ENCODE measurements at places on chromosomes 5 and 9. TPM values are rescaled to one million over a fixed set of nuclear protein-coding genes. Genes with fewer than 3 reads are reported as not detected.

DNA sequence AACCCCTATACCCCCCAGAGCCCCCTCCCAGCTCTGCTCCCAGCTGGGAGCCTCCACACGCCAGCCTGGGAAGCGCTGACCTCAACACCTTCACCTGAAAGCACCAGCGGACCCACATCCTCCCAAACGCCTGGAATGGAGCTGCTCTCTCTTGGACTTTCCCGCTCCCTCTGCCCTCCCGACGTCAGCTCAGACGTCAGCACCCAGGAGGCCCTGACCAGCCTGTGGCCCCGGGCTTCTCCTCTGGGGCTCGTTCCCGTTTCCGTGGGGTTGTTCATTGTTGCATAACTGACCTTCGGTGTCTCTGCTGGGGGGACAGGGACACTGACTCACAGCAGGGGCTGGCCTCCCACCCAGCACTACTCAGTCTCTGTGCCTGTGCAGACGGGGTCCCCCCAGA is 35.0 kb upstream of the SLC6A3 start:
- no peak overlapping the region for H3K4me3 ChIP-seq
- peaks cover 31% of the 10 kb centered on the region for H3K36me3 ChIP-seq
- H3K27ac ChIP-seq, result no peak overlapping the region
- H3K4me1 ChIP-seq, result no peaks in the 10 kb centered on the region
- peak; percentile 32 for DNase-seq

- no peaks in the 10 kb centered on the region for H3K27me3 ChIP-seq
- H3K27ac ChIP-seq, result no peak overlapping the region
- DNase-seq, result no peak
- H3K4me3 ChIP-seq, result no peak overlapping the region
- no peaks in the 10 kb centered on the region for H3K4me1 ChIP-seq
- no peaks in the 10 kb centered on the region for H3K36me3 ChIP-seq
Observed at GRCh38 chr9:95570646-95571045, 53.9 kb upstream of the PTCH1 start.

DNA sequence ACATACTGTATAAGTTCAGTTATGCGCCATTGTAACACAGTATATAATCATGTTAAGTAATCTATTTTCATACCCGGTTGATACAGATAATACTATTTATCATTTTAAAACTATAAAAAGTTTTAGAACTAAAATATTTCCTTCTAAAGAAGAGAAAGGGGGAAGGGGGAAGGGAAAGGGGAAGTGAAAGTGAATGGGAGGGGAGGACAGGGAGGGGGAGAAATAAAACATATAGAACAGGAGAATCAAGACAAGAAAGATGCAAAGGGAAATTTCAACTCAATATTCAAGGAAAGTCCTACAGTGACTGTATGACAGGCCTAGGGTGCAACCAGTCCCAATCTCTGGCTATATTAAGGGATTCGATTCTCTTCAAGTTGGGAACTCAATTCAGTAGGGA is 1278.8 kb downstream of the MAT2B start:
- no peak overlapping the region for H3K4me3 ChIP-seq
- no peak for DNase-seq
- H3K27ac ChIP-seq, result no peak overlapping the region
- no peaks in the 10 kb centered on the region for H3K4me1 ChIP-seq

DNA sequence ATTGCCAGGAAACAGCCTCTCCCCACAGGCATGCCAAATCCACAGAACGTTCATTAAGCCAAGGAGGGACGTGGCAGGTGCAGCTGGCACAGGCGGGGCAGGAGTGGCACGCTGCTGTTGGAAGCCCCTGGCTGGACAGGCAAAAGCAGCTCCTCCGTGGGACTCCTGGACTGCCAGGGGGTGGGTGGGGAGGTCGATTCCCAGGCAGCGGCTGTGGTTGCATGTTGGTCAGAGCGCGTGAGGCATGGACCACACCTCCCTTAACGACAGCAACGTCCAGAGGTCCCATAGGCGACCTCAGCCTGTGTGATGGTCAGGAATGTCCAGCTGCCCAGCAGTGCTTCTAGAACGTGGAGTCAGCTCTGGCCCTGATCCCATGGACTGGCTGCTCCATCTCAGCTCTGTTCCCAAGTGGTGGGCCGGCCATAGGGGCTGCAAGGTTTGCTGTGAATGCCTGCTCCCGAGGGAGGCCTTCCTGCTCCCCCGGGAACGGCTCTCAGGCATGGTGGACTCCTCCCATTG is 6.9 kb downstream of the SLC6A19 start:
- no peaks in the 10 kb centered on the region for H3K4me1 ChIP-seq

GRCh38 chr5:4661326-4661725 is 478.8 kb upstream of the ADAMTS16 start:
- H3K27ac ChIP-seq, result no peak overlapping the region
- H3K4me3 ChIP-seq, result no peak overlapping the region
- DNase-seq, result no peak
- H3K36me3 ChIP-seq, result no peaks in the 10 kb centered on the region

- no peak for DNase-seq
- H3K27ac ChIP-seq, result no peak overlapping the region
- no peaks in the 10 kb centered on the region for H3K4me1 ChIP-seq
- H3K4me3 ChIP-seq, result no peak overlapping the region
Observed at GRCh38 chr5:151181818-151182523, 24.4 kb upstream of the ANXA6 start.

- H3K27me3 ChIP-seq, result no peaks in the 10 kb centered on the region
- H3K27ac ChIP-seq, result no peak overlapping the region
- no peak for DNase-seq
- no peak overlapping the region for H3K4me3 ChIP-seq
- H3K4me1 ChIP-seq, result peaks cover 36% of the 10 kb centered on the region
Observed at GRCh38 chr9:114614373-114614772, 3.3 kb downstream of the TMEM268 start.

DNA sequence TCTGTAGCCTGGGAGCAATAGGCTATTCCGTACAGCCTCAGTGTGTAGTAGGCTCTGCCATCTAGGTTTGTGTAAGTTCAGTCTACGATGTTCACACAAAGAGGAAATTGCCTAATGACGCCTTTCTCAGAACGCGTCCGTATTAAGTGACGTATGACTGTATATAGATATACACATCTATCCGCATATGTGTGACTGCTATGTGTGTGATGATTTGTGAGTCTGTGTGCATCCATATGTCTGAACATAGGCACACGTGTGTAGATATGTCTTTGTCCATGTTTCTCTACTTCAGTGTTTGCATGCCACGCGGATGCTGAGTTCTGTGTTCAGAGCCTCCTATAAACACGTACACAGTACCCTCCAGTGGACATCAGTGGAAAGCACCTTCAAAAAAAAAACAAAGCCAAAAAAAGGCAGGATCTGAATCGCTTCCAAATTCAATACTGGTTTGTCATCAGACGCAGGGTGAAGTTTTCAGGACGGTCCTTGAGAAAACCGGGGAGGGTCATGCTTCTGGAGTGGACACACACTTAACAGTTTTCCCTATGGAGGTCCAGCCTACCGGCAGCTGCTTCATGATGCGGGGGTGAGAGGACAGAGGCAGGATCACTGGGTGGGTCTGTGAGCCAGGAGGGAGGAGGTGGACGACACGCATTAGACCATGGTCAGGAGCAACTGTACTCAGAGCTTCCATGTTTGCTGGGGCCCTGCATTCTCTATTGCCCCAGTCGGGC is 29.5 kb upstream of the ALDH1B1 start:
- no peak overlapping the region for H3K27ac ChIP-seq
- no peaks in the 10 kb centered on the region for H3K36me3 ChIP-seq
- DNase-seq, result no peak
- H3K4me3 ChIP-seq, result no peak overlapping the region

- no peaks in the 10 kb centered on the region for H3K4me1 ChIP-seq
- H3K27ac ChIP-seq, result no peak overlapping the region
- no peaks in the 10 kb centered on the region for H3K36me3 ChIP-seq
- H3K4me3 ChIP-seq, result no peak overlapping the region
Observed at GRCh38 chr9:134211811-134212485, 47.6 kb upstream of the RNU6ATAC start.

GRCh38 chr5:124869426-124870033 is 123.1 kb upstream of the ZNF608 start:
- H3K4me3 ChIP-seq, result no peak overlapping the region
- no peak overlapping the region for H3K27ac ChIP-seq
- no peak for DNase-seq

DNA sequence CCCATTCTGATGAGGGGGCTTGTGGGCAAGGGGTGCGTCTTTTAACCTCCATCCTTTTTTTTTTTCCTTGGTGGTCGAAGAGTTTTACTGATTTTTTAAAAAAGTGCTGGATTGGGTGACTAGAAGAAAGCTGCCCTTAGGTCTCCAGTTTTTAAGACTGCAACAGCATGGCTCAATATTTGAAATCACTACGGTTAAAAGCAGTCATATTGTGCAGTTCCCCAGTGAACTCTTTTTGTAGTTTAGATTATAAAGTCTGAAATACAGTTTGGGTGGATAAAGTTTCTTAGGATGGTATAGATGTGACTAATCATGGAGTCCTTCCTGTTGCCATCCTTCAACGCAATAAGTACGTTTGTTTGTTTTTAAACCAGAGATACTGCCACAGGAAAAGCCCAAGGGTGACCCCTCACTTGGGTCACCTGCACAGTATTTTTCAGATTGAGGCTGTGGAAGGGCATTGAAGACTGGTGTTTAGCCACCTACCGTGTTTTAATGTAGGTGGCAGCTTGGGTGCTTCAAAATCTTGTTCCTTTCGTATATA is 520 bp upstream of the DHFR start:
- peaks cover 28% of the 10 kb centered on the region for H3K4me1 ChIP-seq
- peak overlapping the region; percentile 91 for H3K4me3 ChIP-seq
- no peak for DNase-seq
- H3K36me3 ChIP-seq, result peaks cover 24% of the 10 kb centered on the region
- no peaks in the 10 kb centered on the region for H3K27me3 ChIP-seq

GRCh38 chr9:97791542-97791941 is 61.5 kb upstream of the FOXE1 start:
- DNase-seq, result no peak
- H3K4me1 ChIP-seq, result no peaks in the 10 kb centered on the region
- H3K27me3 ChIP-seq, result no peaks in the 10 kb centered on the region
- no peaks in the 10 kb centered on the region for H3K36me3 ChIP-seq
- H3K4me3 ChIP-seq, result no peak overlapping the region

- no peak overlapping the region for H3K4me3 ChIP-seq
- DNase-seq, result no peak
Observed at GRCh38 chr5:142605611-142606010, 80.3 kb downstream of the FGF1 start.

DNA sequence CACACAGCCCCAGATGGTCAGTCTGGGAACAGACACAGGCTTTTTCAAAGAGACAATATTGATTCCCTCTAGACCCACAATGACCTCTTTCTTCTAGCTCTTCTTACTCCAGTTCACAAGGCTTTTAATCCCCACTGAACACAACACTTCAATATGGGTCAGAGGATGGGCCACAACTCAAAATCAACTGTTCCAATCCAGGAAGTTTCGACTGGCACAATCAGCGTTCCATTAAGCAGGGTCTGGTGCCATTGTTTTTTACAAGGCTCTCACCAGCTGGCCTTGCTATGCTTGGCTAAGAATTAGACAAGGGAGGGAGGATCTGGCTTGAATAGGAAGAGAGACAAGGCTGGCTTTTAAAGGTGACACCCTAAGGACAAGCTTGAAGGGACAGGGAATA is 199.4 kb upstream of the SLC24A2 start:
- H3K27ac ChIP-seq, result no peak overlapping the region
- no peak overlapping the region for H3K4me3 ChIP-seq
- no peaks in the 10 kb centered on the region for H3K4me1 ChIP-seq
- H3K36me3 ChIP-seq, result no peaks in the 10 kb centered on the region
- no peak for DNase-seq

- H3K4me1 ChIP-seq, result no peaks in the 10 kb centered on the region
- no peak for DNase-seq
- no peaks in the 10 kb centered on the region for H3K36me3 ChIP-seq
- H3K4me3 ChIP-seq, result no peak overlapping the region
- H3K27me3 ChIP-seq, result no peaks in the 10 kb centered on the region
Observed at GRCh38 chr9:105439428-105439827, 8.4 kb upstream of the FSD1L start.

DNA sequence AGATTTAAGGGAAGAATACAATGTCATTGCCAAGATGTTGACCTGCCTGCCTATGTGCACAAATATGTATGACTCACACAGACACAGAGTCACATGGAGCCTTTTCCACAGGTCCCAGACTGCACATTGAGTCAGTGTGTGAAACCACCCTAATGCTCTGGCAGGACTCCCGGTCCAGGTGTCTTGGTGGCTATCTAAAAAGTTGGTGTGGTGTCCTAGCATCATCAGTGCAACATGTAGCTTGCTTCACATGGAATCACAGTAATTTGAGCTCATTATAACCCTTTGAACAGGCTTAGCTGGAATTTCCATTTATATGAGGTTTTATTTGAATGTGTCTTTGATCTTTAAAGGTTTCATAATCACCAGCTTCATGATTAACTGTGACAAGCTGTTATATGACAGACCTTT is 10.7 kb downstream of the IFNA5 start:
- no peak overlapping the region for H3K27ac ChIP-seq
- no peaks in the 10 kb centered on the region for H3K4me1 ChIP-seq
- H3K36me3 ChIP-seq, result no peaks in the 10 kb centered on the region
- H3K27me3 ChIP-seq, result no peaks in the 10 kb centered on the region
- no peak overlapping the region for H3K4me3 ChIP-seq
- no peak for DNase-seq

- H3K27ac ChIP-seq, result no peak overlapping the region
- no peaks in the 10 kb centered on the region for H3K27me3 ChIP-seq
- no peak for DNase-seq
- no peak overlapping the region for H3K4me3 ChIP-seq
Observed at GRCh38 chr5:156670615-156671014, 179.5 kb upstream of the PPP1R2B start.

- no peaks in the 10 kb centered on the region for H3K4me1 ChIP-seq
- no peaks in the 10 kb centered on the region for H3K36me3 ChIP-seq
- no peak overlapping the region for H3K4me3 ChIP-seq
- no peak for DNase-seq
Observed at GRCh38 chr5:61918611-61919010, 387.4 kb upstream of the KIF2A start.

SLIT3 gene
- not detected for total RNA-seq

GPR151 gene
- not detected for total RNA-seq

CAMK4 gene
- total RNA-seq, result 210 TPM

HTR4 gene
- total RNA-seq, result not detected

CENPH gene
- total RNA-seq, result 4.9 TPM

EIF4E1B gene
- not detected for total RNA-seq

SHISAL2B gene
- total RNA-seq, result not detected

IGFBPL1 gene
- total RNA-seq, result not detected

KCTD16 gene
- total RNA-seq, result not detected

GFI1B gene
- 2.7 TPM for total RNA-seq

CNTNAP3 gene
- not detected for total RNA-seq

SLC6A19 gene
- not detected for total RNA-seq

PTGS1 gene
- total RNA-seq, result 0.67 TPM

NR5A1 gene
- total RNA-seq, result not detected

All from naive thymus-derived CD4-positive, alpha-beta T cell (primary cell).